ENCODE measurements at places on chromosomes 2 and 18. TPM values are rescaled to one million over a fixed set of nuclear protein-coding genes. Genes with fewer than 3 reads are reported as not detected.

SERPINB4 gene
- total RNA-seq, result not detected

GALNT3 gene
- total RNA-seq, result 1.1 TPM

STPG4 gene
- total RNA-seq, result not detected

POLR1A gene
- total RNA-seq, result 43.6 TPM

DNA sequence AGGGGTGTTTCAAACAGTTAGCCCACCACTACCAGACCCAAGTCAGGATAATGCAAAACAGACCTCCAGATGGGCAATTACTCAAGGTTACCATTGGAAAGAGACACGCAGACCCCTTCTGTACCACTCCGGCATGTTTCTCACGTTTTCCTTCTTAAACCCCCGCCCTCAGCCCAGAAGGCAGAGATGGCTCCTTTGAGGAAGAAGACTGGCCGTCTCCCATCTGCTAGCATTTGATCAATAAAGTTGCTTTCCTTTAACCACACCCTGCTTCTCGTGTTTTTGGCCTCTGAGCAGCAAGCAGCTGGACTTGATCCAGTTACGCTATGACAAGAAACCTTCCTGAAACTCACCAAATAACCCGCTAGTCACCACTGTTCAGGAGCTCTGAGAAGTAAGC is 1012.4 kb upstream of the GYPC start:
- no peak for DNase-seq

DNA sequence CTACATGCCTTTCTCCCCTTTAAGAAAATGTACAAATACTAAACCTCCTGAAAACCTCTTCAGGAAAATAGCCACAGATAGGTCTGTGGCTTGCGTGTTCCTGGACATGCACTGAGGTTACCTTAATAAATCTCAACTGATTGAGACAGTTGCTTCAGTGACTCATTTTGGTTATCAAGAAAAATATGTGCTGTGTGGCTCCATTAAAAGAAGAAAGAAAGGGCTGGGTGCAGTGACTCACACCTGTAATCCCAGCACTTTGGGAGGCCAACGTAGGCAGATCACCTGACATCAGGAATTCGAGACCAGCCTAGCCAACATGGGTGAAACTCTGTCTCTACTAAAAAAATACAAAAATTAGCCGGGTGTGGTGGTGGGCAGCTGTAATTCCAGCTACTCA is 27.1 kb downstream of the CREG2 start:
- DNase-seq, result no peak

- DNase-seq, result no peak
Observed at GRCh38 chr2:40827392-40827791, 375.5 kb upstream of the SLC8A1 start.

DNA sequence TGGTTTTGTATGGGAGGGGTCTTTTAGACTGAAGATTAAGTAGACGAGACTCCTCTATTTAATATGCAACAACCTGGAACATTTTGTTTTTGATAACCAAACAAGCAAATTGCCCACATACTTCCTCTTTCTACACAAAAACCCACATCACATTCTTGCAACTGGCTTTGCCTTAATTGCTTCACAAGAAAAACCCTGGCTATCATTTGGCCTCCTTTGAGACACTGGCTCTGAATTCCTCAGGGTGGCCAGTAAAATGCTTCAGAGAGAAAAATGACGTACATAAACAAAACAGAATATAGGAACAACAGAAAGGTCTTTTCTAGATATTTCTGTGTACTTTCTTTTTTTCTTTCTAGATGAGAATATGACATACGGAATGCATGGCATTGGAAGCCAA is 103.0 kb downstream of the TRIB2 start:
- no peak for DNase-seq

DNA sequence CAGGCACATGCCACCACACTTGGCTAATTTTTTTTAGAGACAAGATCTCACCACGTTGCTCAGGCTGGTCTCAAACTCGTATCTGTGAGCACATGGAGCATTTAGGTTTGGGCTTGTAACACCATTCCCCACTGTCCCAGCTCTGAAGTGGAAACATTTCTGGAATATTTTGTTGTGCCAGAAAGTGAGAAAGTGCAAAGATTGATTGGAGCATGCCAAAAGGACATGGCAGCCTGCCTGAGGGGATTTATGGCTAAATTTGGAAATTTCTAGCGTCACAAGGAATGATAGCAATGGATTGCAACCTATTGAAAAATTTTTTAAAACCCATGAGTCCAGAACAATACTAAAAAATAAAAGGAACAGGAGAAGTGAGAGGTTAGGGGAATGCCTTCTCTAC is 136.8 kb downstream of the ESCO1 start:
- no peak for DNase-seq
